Mucosa of gallbladder (tissue), 1 donor: ENCODE measurements at places on chromosomes 2 and 18.

DNA sequence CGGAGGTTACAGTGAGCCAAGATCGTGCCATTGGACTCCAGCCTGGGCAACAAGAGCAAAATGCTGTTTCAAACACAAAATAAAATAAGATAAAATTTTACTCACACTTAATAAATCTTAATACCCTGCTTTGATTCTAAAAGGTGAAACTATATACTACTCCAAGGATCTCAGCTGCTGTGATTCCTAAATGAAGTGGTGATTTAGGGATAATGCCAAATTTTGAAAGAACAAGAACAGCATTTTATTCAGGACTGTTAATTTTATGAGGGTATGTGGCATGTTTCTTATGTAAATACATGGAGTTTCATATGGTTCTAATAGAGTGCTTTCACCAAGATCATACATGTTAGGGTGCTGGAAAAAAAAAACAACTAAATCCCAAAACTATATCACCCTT is 199.7 kb upstream of the PID1 start:
- no peak for DNase-seq

GRCh38 chr2:27369471-27370025 is 590 bp downstream of the EIF2B4 start:
- no peak for DNase-seq

GRCh38 chr2:239820836-239821693 is 204.1 kb downstream of the NDUFA10 start:
- peak; percentile 9 for DNase-seq

- DNase-seq: no peak
These were observed 231.7 kb downstream of the ARL6IP6 start for GRCh38 chr2:152950126-152950525.

GRCh38 chr18:37176621-37176934 is 347.7 kb downstream of the KIAA1328 start:
- DNase-seq: no peak

DNA sequence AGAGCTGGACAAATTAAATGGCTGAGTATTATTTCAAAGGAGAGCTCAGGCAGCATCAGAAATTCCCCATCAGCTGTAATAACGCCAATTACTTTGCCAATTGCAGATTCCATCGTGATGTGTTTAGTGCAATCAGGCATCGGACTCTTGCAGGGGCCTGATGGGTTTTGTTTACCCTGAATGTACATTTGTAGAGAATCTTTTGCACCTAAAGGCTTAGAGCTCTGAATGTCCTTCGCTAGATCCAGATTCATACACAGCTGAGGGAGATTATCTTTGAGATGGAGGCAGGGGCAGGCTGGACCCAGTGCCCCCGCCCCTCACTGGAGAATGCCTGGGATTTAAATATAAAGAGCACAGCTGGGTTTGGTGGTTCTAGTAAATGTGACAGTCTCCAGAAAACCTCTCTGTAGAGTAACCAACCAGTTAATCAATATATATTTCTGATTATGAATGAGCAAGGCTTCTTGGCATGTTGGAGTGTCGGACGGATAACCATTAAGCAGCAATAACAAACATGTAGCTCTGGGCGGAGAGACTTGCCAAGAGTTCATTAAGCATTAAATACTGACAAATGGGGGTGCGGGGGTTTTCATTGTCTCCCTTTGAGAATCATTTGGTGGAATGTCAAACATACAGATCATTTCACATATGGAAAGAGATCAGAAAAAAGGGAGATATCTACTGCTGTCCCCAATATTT is 200.9 kb downstream of the SETBP1 start:
- DNase-seq: peak; percentile 18

DNA sequence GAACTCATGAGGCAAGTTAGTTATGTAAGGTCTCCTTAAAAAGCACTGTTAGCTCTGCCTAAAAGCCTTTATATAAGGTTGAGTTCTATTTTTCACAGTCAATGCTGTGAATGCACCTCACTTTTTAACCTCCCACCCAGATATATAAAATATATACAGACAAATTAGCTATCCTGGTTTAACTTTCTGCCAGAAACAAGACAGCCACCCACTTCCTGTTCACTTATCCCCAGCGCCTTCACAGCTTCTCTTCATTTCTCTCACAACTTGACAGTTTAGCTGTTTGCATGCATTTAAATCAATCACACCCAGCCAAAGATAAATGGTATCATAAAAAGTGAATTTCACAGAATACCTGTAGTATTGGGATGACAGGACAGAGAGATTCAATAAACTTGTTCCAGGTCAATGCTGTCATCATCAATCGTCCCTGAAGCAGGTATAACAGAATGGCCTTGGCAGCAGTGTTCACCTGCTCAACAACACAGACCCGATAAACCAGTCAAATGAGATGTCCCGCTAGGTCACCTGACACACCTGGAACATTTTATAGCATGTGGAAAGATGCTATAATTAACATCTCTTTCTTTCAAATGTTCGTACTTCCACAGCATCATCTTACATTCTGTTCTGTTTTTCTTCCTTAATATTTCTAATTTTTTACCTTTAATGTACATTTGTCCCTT is 55.7 kb downstream of the RTTN start:
- no peak for DNase-seq

DNA sequence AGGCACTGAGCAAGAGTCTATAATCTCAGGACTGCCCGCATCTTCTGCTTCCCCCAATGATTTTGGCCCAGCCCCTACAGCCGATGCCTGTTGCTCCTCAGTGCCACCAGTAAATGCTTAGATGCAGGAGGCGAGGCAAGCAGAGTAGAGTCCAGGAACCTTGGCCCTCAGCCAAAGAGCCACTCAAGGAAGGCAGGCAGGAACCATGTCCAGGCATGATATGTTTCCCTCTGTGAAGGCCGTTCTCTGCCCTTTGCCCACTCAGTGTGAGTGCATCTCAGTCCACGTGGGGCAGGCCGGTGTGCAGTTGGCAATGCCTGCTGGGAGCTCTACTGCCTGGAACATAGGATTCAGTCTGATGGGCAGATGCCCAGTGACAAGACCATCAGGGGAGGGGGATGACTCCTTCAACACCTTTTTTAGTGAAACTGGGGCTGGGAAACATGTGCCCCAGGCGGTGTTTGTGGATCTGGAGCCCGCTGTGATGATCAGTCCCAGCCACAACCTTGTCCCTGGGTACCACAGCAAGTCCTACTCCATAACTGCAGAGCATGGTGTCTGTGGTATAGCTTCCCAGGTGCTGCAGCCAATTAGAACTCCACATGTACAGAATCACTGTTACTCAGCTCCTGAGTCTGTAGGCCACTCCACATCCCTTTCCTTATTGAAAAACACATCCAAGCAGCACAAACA is 9.7 kb upstream of the DNAJB2 start:
- DNase-seq: peak; percentile 85

- no peak for DNase-seq
These were observed 1.6 kb upstream of the RTP5 start for GRCh38 chr2:241867776-241868420.

GRCh38 chr18:51162617-51163016 is 34.9 kb downstream of the MEX3C start:
- DNase-seq: no peak

DNA sequence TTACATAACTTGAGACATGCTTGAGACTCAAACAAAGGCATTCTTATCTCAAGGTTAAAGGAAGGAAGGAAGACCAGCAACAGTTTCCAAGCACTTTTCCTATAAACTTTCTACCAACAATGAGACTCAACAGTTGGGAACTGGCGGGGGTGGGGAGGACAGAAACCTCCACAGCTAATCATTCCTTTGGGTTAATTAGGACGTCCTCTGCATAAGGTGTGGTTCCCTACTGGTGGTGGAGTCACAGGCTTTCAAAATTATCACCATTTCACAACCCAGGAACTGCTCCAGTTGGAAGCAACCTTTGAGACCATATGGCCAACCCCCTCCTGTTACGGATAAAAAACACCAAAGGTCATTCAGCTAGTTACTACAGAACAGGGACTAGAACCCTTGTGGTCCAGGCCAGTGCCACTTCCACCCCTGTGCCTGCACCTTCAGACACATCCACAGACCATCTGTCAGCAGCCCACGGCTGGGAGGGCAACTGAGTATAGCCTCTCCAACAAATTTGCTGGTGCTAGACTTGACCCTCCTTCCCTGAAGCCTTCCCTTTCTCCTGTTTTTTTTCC is 30.1 kb upstream of the ATL2 start:
- DNase-seq: peak; percentile 14

DNA sequence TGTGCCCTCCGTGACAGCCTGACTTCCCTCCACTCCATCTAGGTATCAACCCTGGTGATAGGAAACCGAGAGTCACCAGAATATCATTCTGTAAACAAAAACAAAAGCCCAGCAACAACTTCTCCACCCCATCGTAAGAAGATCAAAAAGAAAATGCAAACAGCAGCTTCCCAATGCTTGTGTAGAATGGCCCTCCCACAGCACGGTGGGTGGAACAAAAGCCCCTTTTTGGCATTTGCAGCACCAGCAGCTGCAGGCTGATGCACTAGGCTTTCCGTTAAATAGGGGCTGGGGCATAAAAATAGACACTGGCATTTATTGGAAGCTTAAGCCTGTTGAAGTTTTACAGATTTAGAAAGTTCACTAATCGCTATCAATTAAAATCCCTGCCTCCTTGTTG is 513.0 kb downstream of the GALR1 start:
- no peak for DNase-seq

DNA sequence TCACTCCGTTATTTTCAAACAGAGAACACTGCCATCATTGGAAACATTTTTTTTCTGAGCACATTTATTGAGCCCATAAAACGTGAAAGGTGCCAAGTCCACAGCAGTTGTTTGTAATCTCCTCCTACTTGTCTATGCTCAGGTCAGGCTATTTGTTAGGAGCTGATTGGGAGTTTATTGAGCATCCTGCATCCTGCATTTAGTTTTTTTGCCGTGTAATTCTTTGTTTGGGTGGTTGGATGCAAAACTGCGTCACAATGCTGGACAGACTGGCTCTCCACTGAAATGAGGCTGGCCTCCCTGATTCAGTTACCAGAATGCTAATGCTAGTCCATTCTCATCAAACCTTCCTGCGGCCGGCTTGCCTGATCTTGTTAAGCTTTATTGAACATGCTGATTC is 71.4 kb downstream of the RAPGEF4 start:
- DNase-seq: no peak

DNA sequence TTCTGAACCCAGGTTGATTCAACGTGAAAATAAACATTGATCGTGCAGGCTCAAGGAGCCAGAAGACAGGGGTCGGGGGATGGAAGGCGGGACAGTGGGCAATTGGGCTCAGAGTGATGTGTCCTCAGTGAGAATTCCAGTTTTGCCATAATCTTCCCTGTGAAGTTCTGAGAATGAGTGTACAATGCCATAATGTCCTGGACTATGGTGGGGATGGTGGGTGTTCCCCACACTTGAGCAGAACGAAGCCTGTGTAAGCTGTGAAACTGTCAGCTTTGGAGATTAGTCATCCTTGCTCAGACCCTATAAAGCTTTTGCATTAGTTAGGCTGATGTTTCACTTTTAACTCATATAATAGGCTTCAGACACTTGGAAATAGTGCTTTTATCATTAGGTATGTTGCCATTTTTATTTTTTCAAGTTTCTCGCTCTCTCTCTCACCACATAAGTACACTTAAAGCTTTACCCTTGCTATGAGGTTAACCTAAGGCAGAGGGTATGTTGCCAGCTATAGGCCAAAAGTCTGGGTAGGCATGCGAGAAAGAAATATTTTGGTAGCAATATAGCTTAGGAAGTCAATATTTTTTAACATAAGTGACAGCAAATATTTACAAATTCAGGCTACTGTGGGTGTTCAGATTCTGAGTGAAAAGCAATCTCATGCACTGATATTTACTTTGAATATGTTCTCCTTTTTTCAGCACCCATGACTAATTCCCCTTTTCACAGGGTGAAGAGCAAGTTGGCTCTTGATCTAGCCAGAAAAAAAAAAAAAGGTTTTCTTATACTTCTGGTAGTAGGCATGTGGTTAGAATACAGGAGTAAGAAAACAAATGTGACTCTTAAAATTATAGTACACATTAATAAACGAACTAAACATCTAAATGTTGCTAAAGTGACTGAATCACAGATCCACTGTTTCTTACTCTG is 47.2 kb downstream of the CDC42EP3 start:
- no peak for DNase-seq

GRCh38 chr2:239143858-239144712 is 256.7 kb downstream of the HDAC4 start:
- no peak for DNase-seq

DNA sequence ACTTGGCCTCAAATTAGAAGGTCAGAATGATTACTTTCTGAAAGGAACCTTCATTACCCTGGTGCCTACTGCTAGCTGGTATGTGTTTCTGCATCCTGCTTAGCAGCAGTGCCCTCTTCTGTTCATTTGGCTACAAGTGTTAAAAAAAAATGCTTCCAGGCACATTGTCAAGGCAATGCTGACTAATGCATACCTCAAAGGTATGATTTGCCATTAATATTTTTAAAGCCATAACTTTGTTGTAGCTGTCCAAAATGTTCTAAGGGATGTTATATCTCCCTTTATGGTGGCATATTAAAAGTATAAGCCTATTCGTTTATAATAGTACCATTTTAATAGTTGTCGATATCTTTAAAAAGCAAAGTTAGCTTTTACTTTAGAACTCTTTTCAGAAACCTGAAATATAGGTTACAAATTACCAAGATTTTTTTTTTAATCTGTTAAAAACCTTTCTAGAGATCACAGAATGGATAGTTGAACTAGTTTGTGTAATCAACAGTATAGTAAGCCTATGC is 52.0 kb upstream of the FAM171B start:
- peak; percentile 55 for DNase-seq

GRCh38 chr2:78132391-78133370 is 610.5 kb upstream of the LRRTM4 start:
- DNase-seq: no peak

DNA sequence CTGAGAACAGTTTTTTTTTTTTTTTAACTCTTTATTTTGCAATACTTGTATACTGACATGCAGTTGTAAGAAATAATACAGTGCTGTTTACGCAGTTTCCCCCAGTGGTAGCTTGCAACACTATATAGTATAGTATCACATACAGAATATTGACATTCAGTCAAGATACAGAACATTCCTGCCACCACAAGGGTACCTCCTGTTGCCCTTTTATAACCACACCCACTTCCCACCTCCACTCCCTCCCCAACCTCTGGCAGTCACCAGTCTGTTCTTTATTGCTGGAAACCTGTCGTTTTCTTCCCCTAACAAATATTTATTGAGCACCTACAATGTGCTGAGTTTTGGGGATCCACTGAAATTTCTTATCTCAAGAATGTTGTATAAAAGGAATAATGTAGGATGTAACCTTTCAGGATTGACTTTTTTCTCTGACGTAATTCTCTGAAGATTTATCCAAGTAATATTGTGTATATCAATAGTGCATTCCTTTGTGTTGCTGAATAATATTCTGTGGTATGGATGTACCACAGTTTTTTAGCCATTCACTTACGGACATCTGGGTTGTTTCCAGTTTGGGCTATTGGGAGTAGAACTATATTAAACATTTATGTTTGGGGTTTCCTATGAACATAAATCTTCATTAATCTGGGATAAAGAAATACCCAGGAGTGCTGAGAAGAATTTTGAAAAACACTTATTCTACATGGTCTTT is 51.4 kb upstream of the EML6 start:
- DNase-seq: no peak

GRCh38 chr18:55605733-55606338 is 17.8 kb upstream of the TCF4 start:
- DNase-seq: no peak
